Activated effector memory CD4-positive, alpha-beta T cell treated with anti-CD3 and anti-CD28 coated beads, Interleukin-2, amount 50 U/mL, for 16 hours (primary cell): ENCODE measurements at places on chromosomes 12 and 14.

DNA sequence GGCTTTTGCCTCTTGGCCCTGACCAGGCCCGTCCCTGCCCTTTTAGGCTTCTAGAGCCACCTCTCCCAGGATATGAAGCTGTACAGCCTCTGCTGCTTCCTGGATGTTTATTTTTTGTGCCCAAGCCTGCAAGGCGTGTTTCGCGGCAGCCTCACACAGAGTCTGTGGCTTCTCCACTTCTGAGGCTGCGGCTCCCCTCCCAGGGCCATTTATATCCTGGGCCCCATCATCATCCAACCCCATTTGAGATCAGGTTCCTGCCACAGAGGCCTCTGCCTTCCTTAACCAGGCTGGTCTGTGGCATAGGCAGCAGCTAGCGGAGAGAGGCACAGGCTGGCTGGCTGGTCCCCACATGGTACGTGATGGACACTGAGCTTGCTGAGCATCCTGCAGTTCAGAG lies 114.1 kb upstream of the PWP1 start:
- DNase-seq: no peak

DNA sequence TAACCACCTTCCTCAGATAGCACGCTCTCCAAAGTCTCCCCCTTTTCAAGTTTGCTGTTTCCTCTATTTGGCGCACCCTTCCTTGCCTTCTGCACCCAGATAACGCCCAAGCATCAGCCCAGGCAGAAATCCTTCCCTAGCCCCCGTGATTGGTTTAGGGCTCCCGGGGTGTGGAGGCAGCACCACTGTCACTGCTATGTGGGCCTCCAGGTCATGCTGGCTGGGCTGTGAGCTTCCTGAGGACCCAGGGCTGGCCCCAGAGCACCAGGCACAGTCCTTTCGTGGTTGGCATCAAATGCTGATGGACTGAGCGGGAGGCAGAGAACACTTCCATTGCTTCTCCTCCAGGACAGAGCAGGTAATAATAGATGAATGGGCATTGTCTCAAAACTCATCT lies 311.4 kb downstream of the BCL11B start:
- no peak for DNase-seq

DNA sequence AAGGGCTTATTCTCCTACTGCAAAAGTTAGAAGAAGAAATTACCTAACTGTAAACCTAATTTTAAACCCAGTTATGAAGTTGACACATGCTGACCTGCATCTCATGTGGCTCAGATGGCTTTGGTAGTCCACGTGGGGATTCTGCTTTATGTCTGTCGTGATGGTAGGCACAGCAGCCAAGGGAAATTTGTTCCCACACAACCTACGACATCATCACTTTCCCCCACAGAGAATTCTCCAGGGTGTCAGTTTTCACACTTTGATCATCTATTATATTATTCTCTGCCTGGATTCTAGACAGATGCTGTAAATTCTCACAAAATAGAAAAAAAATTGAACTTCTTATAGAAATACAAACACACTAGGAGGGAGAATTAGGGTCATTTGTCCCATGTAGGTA lies 70.6 kb downstream of the PTHLH start:
- DNase-seq: no peak

DNA sequence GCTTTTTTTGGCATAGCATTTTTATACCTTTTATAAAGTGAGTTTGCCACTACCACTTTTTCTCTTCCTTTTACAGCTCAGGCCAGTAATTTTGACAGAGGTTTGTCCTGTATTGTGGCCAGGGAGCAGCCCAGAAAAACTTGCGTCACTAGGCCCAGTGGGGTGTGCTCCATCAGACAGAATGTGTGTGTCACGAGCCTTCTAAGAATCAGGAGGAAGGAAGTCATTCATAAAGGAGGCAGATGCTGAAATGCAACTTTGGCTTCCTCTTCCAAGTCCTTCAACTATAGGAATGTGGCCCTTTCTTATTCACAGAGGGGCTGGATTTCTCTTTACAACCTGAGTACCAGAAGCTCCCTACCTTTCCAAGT lies 10.1 kb upstream of the RAB35 start:
- no peak for DNase-seq
